Activated CD4-positive, alpha-beta memory T cell treated with anti-CD3 and anti-CD28 coated beads for 36 hours (primary cell): ENCODE measurements at places on chromosomes 6 and 20. TPM values are rescaled to one million over a fixed set of nuclear protein-coding genes. Genes with fewer than 3 reads are reported as not detected.

The TTI1 gene
- total RNA-seq, result 31.8 TPM

The SLC17A9 gene
- 9.5 TPM for total RNA-seq

The MYL9 gene
- 0.29 TPM for total RNA-seq

The EZR gene
- 255 TPM for total RNA-seq

The HEBP2 gene
- total RNA-seq, result 49.6 TPM

The TRIM40 gene
- not detected for total RNA-seq

The TSBP1 gene
- not detected for total RNA-seq

The B4GALT5 gene
- 20.9 TPM for total RNA-seq

The NNAT gene
- total RNA-seq, result 0.48 TPM

The OPRM1 gene
- total RNA-seq, result not detected

The PTCRA gene
- total RNA-seq, result not detected

The MRAP2 gene
- not detected for total RNA-seq

The TINAG gene
- not detected for total RNA-seq

The CDS2 gene
- 46.5 TPM for total RNA-seq

The CCDC28A gene
- 18.8 TPM for total RNA-seq

The MAP1LC3A gene
- total RNA-seq, result 4.6 TPM

The PTK7 gene
- total RNA-seq, result 1.3 TPM

The PTK6 gene
- 0.78 TPM for total RNA-seq

The MICB gene
- total RNA-seq, result 23.2 TPM

The HTR1B gene
- total RNA-seq, result not detected

The COL12A1 gene
- not detected for total RNA-seq

The LY6G6D gene
- not detected for total RNA-seq

The NKX2-4 gene
- not detected for total RNA-seq

The TREML2 gene
- 7.5 TPM for total RNA-seq

The NFATC2 gene
- 35.8 TPM for total RNA-seq

The DEFB132 gene
- total RNA-seq, result not detected

The TRIM31 gene
- not detected for total RNA-seq

The C20orf202 gene
- total RNA-seq, result not detected

The BACH2 gene
- total RNA-seq, result 55.4 TPM

The KCNK16 gene
- not detected for total RNA-seq

The PGC gene
- not detected for total RNA-seq

The LY6G5C gene
- 1.4 TPM for total RNA-seq

The POPDC3 gene
- not detected for total RNA-seq

The LST1 gene
- 15.7 TPM for total RNA-seq

The CD40 gene
- total RNA-seq, result 4.0 TPM

The DCDC2 gene
- not detected for total RNA-seq

The VSTM2L gene
- total RNA-seq, result not detected

The WFDC5 gene
- total RNA-seq, result not detected

The MYCT1 gene
- not detected for total RNA-seq

The SIM1 gene
- total RNA-seq, result not detected

The TMEM74B gene
- 0.63 TPM for total RNA-seq

The BNIP5 gene
- total RNA-seq, result not detected

The LRRC73 gene
- total RNA-seq, result 0.12 TPM

The PACSIN1 gene
- total RNA-seq, result 0.40 TPM

The SLC17A3 gene
- not detected for total RNA-seq
